Activated T-helper 2 cell treated with anti-CD3 and anti-CD28 coated beads, Interferon-gamma antibody, Interleukin-2, Interleukin-4, amounts not matched to agents 10 μg/mL and 5 μg/mL and 100 μg/mL, durations not matched to agents 14 hours and 24 hours and 36 hours (primary cell): ENCODE measurements at places on chromosomes 12 and 14.

DNA sequence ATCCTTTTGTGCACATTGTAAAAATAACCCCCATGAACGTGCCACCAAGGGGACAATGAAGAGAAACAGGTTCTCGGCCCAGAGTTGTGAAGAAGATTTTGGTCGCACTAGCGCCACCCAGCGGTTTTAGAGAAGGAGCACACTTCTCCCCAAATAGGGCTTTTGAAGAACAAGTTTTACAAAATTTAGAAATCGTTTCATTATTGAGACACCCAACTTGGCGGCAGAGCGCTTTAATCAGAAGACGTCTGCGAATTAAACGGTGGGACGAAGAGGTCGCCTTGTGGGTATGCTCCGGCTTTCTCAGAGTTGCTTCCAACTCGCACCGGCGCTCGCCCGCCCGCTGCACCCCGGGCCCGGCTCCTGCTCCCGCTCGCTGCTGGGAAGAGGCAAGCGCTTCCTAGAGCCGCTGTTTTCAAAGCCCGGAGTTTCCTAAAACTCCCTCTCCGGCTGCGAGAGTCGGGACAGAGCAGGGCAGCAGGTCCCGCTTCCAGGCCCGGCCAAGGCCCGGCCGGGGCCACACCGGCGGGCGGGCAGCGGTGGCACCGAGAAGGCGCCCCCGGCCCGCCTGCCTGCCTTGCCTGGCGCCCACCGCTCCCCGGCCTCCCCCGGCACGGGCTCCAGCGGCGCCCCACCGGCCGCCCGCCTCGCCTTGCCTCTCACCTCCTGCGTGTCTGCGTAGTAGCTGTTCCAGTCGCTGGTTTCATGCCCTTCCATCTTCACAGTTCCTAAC is 645 bp downstream of the FOXA1 start:
- DNase-seq = no peak

DNA sequence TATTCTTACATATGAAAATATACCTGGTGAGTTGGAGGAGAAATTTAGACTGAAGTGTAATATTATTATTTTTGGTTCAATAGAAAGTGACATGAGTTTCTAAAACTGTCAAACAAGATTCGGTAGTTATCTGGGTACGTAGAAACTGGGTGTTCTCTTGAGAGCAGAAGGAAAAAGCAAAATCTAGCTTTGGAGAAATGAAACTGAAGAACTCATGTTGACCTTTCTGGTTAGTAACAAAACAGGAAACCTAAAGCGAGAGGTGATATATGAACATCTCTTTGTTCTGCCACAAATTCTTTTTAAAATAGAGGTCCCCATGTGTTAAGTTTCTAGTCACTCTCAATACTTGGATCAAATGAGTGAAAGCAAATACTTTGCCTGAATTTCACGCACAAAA is 401.7 kb downstream of the TRHDE start:
- DNase-seq = no peak

DNA sequence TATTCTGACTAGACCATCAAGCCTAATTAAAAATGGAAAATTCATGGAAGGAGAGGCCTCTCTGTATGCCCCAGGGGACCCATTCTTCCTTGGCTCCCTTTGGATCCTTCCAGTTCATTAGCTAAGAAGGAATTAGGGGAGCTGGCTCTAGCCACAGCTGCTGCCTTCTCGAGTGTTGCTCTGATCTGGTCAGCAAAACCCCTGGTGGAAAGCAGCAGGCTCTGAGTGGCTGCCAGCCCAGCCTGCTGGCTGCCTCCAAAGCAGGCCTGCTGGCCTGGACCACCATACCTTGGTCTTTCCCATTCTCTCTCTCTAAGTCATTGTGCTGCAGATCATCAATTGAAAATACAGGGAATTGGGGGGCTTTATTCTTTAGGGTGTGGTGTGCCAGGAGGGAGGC is 29.0 kb upstream of the AKAP6 start:
- DNase-seq = no peak

- no peak for DNase-seq
Observed at GRCh38 chr14:64112867-64113678, 181.1 kb downstream of the ESR2 start.

DNA sequence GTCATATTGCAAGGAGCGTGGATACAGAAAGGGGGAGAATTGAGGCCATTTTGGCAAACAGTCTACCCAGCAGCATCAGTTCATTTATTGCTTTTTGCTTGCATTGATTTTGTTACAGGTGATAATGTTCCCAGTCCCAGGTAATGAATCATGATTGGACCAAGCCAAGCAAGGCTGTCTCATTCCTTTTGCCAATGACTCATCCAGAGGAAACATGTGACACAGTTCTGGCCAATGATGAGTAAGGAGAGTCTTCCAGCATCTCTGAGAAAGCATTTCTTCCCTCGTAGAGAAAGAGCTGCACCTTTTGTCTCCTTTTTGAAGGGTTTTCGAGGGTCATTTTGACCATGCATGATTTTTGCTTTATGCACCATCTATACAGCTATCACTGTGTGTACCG is 68.2 kb downstream of the SLC15A4 start:
- no peak for DNase-seq

GRCh38 chr12:92600052-92600451 is 102.7 kb upstream of the PLEKHG7 start:
- DNase-seq = no peak

DNA sequence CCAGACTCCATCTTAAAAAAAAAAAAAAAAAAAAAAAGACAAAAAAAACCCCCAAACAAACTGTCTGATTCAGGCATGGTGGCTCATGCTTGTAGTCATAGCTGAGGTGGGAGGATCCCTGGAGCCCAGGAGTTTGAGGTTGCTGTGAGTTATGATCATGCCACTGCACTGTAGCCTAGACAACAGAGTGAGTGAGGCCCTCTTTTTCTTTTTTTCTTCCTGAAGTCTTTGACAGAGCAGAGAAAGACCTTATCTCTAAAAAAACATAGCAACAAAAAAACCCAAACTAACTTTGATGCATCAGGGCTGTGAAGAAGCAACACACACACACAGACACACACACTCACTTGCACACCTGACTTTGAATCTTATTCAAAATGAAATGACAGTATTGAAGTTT is 7.7 kb upstream of the AMN1 start:
- peak; percentile 60 for DNase-seq

- no peak for DNase-seq
Observed at GRCh38 chr14:99736603-99737371, 52.7 kb downstream of the CYP46A1 start.

- no peak for DNase-seq
Observed at GRCh38 chr12:45227316-45228067, 11.6 kb downstream of the ANO6 start.

DNA sequence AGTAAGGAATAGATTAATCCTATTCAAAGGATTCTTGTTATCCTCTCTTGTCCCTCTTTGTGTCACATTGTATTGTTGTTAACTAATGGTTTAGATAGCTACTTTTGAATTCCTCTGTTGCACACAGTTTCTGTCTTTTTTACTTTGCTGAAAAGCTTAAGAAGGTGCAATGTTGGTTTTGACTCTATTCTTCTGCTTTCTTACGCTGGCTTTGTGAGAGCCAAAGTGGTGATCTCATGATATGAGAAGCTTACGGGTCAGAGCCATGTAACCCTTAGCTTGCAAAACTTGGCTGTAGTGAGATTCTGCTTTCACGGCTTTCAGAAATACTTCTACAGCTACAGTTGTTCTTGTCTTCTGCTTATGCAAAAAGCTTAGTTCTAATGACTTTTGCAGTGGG is 239.7 kb downstream of the TRHDE start:
- DNase-seq = no peak

DNA sequence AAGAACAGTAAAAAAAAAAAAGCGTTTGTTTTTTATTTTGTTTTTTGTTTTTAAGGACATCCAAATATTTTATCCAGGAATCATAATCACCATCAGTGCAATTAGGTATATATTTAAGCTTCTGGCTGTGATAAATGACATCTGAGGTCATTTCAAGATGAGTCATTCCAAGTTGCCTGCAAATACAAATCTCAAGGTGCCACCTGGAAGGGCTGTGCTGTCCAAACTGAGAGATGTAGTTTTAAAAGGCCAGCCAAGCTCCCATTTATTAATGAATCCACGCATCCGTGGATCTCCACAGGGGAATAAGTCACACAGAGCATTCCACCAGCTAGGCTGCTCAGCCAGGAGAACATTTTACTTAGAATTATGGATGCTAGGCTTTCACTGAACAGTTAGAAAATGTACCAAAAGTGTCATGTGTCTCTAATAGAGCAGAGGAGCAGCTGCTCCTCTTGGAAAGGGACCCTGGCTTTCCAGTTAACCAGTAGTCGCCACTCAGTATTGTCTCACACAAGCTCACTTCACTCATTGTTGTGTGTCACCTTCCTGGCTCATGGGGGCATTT is 1151.4 kb upstream of the TMEM132C start:
- no peak for DNase-seq

- no peak for DNase-seq
Observed at GRCh38 chr14:96929950-96930349, 132.8 kb downstream of the VRK1 start.

GRCh38 chr12:42957136-42957535 is 367.6 kb upstream of the PRICKLE1 start:
- no peak for DNase-seq

GRCh38 chr12:810116-810515 is 57.7 kb downstream of the WNK1 start:
- no peak for DNase-seq

- no peak for DNase-seq
Observed at GRCh38 chr12:17284873-17285272, 678.9 kb upstream of the LMO3 start.

- DNase-seq = no peak
Observed at GRCh38 chr12:53567961-53568808, 58.0 kb downstream of the ATF7 start.

GRCh38 chr14:20855652-20856291 is 35.4 kb upstream of the RNASE3 start:
- peak; percentile 31 for DNase-seq

DNA sequence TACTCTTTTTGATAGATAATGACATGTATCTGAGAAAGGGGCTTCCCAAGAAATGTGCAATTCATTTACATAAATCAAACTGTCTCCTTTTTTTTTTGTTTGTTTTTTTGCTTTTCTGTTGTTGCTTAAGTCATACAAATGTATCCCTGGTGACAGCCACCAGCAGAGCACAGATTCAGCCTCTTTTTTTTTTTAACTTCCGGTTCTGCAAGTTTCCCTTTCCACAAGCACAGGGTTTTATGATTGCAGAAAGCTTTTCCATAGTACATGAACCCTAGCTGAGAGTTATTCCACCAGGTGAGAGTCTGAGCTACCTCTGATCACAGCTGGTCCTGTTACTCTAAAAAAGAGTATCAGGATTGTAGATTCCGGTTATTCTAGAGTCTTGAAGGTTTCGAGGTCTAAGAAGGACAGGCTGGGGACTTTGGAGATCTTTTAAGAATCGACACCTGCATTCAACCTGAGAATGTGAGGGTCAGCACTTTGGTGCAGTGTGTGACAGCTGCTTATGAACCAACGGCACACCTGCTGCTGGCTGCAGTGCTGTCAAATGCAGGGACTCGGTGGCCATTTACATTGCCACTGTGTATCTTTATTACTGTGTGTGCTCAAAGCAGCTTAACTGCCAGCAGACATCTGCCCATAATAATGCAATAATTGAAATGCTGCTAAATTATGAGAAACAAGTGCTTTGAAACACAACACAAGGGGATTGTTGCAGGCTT is 551.7 kb downstream of the NRXN3 start:
- no peak for DNase-seq

- no peak for DNase-seq
Observed at GRCh38 chr12:3464561-3464960, 26.4 kb upstream of the PRMT8 start.

- DNase-seq = no peak
Observed at GRCh38 chr14:70788898-70789297, 20.4 kb downstream of the MAP3K9 start.

DNA sequence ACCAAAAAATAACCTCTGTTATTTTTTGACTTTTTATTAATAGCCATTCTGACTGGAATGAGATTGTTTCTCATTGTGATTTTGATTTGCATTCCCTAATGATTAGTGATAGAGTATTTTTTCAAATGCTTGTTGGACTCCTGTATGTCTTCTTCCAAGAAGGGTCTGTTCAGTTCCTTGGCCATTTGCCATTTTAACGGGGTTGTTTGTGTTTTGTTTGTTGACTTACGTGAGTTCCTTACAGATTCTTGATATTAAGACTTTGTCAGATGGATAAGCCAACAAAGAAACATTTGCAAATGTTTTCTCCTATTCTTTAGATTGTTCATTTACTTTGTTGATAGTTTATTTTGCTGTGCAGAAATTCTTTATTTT is 651.6 kb upstream of the LRFN5 start:
- no peak for DNase-seq

DNA sequence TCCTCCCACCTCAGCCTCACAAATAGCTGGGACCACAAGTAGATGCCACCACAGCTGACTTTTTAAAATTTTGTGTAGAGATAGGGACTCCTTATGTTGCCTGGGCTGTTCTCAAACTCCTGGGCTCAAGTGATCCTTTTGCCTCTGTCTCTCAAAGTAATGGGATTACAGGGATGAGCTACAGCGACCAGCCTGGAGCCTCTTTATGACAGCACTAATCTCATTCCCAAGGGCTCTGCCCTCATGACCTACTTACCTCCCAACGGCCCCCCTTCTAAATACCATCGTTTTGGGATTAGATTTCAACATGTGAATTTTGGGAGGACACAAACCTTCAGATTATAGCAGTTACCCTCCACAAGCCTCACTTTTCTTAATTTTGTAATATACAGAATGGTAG is 150.6 kb upstream of the FUT8 start:
- DNase-seq = no peak

- DNase-seq = no peak
Observed at GRCh38 chr14:32078023-32078857, 1.1 kb downstream of the ARHGAP5 start.

- no peak for DNase-seq
Observed at GRCh38 chr12:50537538-50537919, 32.7 kb downstream of the DIP2B start.

GRCh38 chr14:99347561-99347960 is 75.6 kb upstream of the BCL11B start:
- DNase-seq = no peak

DNA sequence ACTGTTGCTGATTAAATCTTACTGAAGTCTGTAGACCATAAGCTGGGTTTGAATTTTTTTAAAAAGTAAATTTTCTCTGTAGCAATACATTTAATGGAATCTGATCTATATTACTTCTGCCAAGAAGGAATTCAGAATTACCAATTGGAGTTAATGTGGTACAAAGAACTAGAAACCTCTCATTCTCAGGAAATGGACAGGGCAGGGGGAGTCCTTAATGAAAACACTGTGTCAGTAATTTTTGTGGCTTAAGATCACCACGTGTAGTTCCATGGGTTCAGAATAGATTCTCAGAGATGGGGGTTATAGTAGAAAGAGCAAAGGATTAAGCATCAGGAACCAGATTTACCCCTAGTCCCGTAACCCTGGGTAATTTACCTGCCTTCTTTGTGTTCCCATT is 30.3 kb downstream of the FBXL14 start:
- no peak for DNase-seq

GRCh38 chr12:256958-257357 is 5.7 kb downstream of the SLC6A13 start:
- no peak for DNase-seq

DNA sequence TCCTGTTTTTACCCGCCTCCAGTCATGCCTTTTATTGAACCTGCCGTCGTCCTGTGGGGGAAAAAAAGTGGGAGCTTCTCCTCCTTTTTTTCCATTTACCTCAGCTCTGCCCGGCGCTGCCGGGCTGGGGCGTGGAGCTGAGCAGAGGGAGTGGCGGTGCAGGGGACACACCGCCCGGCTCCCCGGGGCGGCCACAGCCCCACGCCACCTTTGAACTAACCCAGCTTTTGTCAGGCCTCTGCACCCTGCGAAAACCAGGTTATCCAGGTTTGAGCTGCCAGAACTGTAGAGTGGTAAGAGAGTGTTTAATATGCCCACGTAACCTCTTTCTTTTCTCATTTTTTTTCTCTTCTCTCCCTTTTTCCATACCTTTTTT is 161.0 kb upstream of the FKBP4 start:
- DNase-seq = no peak

GRCh38 chr12:56129206-56129941 is 1.3 kb downstream of the ESYT1 start:
- DNase-seq = peak; percentile 78
